ENCODE measurements at places on chromosomes 1 and 21.

DNA sequence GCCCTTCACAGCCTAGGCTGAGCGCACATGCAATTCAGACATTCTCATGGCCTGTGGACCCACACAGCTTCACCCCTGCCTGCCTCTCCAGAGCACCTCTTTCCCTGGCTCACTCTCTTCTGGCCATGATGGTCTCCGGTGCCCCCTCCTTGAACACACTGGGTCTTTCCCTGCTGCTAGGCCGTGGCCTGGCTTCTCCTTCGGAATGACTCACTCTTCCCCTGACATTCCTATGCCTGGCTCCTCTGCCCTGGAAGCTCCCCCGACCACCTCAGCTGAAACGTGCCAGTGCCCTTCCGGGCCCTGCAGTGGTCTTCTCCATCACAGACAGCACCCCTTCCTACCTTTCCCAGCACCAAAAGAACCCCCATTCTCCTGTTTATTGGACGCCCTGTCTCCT is 28.3 kb downstream of the EPHA8 start:
- DNase-seq = no peak

DNA sequence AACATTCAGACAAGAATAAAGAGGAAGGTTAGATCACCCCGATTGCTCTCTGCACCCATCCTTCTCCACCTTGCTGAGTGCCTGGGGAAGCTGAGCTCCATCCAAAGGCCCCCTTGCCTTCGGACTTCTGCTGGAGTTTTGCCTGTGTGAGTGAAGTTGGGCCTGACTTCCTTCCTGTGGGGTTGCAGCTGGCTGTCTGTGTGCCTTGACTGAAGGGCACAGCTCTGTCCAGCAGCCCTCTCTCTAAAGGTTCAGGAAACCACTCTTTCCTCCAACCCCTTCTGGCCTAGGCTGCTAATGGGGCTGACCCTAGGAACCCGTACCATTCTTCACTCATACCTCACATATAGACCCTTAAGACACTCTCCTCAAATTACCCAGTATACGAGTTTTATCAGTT is 173.4 kb upstream of the HMCN1 start:
- no peak for DNase-seq

- DNase-seq = no peak
Observed at GRCh38 chr1:156214024-156214748, 1.4 kb downstream of the PMF1 start.

GRCh38 chr1:119331915-119332314 is 36.7 kb upstream of the HAO2 start:
- no peak for DNase-seq

GRCh38 chr1:213418268-213419071 is 367.4 kb downstream of the RPS6KC1 start:
- no peak for DNase-seq

DNA sequence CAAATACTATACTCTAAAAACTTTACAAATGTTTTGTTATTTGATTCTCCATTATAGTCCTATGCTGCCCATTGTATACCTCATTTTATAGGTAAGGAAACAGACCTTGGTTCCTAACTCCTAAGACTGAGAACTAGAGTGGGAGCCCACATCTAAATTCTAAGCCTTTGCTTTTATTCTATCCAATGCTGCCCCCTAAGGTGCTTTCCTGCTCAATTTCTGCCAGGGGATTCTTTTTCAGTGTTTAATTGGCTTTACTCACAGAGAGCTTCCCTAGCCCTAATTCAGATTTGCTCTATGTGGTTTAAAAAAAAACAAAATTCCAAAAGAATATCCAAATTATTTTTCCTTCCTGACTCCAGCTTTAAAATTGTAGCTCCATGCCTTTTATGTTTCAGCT is 64.5 kb downstream of the KIF14 start:
- DNase-seq = peak; percentile 23

- no peak for DNase-seq
Observed at GRCh38 chr1:201422436-201423030, 1.0 kb upstream of the TNNI1 start.

- no peak for DNase-seq
Observed at GRCh38 chr1:150534002-150534401, 15.2 kb upstream of the ADAMTSL4 start.

DNA sequence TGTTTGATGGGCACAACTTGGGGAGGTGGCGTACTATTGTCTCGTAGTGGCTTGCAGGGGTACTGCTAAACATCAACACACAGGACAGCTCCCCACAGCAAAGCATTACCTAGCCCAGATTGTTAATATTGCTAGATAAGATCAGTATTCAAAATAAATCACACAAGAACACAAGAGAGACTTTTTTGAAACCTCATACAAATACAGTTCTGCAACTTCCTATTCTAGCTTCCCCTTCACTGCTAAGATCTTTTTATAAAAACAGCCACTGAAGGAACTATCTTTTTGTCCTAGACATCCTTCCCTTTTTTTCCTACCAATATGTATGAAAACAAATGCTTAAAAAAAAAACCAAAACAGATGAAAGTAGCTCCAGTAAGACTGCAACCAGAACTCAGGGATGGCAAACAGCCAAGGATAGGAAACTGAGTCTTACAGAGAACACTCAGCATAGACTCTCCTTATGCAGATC is 137.8 kb upstream of the KRTAP19-8 start:
- DNase-seq = no peak

- no peak for DNase-seq
Observed at GRCh38 chr1:23217421-23218115, at the start of gene HTR1D. HTR1D (minus strand) TSS chr1:23217502; CDS start chr1:23194219, 23,283 bp downstream.

DNA sequence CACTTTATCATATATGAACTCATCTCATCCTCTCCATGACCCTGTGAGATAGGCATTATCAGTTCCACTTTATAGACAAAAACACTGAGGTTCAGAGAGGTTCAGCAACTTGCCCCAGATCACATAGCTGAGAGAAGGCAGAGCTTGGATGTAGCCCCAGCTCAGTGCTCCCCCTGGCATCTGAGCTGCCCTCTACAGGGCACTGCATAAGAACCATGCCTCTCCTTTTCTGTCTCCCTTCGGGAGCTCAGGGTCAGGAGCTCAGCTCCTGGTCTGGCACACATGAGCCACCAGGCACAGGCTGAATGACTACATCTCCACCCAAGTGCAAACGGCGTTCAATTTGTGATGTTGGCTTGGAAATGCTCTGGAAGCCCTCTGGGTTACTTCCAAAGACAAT is 16.9 kb downstream of the RAB7B start:
- peak; percentile 53 for DNase-seq

- no peak for DNase-seq
Observed at GRCh38 chr1:232841823-232842565, 36.8 kb downstream of the MAP10 start.

DNA sequence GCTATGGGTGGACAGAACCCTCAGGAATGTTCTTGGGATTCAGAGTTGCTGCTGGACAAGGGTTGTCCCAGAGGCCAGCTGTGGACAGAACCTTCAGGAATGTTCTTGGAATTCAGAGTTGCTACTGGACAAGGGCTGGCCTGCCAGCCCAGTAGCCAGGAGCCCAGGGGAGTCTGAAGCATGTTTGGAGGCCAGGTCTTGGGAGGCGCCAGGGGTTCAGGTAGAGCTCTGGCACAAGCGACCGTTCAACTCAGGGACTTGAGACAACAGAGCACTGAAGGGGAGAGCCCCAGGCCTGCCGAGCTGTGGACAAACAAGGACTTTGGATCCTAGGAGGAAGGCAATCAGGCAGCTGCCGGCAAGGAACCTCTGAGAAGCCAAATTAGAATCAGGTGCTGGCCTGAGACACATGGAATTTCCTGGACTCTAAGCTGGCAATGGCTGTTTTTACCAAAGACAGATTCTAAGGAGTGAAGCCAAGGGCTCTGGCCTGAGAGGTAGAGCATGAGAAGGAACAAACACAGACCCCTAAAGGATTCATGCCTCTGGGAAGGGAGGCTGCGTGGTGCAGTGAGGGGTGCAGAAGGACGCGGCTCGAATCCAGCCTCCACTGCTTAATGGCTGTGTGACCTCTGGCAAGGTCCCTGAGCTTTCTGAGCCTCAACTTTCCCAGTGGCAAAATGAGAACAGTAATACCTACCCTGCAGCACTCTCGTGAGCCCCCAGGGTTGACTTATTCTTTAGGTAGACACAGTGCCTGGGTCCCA is 13.4 kb downstream of the PLA2G5 start:
- DNase-seq = no peak

DNA sequence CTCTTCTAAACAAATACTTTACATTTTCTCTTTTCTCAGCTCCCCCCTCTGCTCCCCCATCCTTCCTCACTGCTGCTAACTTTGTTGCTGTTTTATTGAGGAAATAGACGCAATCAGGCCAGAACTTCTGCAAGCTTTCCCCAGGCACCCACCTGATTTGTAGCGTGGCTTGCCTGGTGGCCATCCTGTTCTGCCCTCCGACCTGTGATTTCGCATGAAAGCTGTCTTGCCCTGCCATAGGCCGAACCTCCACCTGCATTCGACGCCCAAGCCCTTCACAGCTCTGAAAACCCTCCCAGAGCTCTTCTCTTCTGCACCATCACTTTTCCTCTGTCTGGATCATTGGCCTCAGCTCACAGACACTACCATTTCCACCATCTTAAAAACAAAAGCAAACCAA is 100.6 kb downstream of the PLPP3 start:
- no peak for DNase-seq

DNA sequence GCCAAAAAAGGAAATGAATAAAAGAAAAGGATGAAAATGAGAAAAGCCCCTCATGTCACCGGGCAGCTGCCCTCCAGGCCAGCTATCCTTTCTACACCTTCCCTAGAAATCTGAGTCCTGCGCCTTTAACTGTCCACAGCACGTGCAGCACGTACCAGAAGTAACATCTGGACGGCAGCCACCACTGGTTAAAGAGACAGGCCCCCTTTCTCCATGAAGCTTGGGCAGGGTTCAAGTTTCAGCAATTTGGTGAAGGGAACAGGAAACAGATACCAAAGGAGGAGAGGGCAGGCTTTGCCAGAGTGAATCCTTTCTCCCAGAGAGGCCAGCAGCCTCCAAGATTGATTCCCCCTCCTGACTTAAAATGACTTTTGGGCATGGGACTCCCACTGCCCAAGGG is 3.6 kb upstream of the KIAA2013 start:
- DNase-seq = no peak

- no peak for DNase-seq
Observed at GRCh38 chr1:110596312-110596711, 9.8 kb downstream of the KCNA2 start.

DNA sequence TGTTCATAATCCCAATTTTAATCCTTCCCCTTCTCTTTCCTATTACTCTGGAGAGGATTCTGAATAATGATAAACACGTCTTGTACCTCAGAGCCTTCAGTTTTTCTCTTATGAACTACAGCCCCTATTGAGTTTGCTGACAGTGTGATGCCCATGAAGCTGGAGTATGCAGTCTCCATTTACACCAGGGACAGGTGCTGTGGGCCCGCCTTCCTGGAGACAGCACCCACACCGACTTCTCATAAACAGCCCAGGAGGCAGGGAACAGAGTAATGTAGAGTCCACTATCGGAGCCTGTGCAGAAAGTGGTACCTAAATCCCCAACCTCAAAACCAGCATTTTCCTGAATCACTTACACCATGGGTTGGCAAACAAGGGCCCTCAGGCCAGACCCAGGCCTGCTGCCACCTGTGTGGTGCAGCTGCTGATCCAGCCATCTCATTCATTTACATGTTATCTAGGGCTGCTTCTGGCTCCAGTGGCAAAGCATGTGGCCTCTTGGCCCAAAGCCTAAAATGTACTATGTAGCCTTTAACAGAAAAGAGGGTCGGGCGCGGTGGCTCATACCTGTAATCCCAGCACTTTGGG is 95.1 kb upstream of the KRTAP19-8 start:
- no peak for DNase-seq

- DNase-seq = no peak
Observed at GRCh38 chr1:52238887-52239707, 97.2 kb downstream of the ZFYVE9 start.

- DNase-seq = no peak
Observed at GRCh38 chr1:211630236-211631081, 45.0 kb downstream of the NEK2 start.

DNA sequence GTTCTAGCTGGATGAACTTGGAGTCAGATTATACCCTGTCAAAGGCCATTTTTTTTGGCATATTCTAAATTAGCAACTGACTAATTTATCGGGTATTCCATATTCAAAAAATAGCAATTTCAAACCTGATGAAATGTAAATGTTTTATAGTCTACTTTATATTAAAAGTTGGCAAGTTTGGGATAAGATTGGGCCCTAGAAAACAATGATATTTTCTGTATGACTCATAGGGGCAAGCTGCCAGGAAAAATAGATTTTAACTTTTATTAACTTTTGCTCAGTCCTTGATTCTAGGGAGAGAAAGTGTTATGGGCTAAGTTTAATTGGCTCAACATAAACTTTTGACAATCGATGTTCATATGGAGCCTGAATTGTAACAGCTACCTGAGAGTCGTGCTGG is 576.9 kb upstream of the B3GALT2 start:
- no peak for DNase-seq

DNA sequence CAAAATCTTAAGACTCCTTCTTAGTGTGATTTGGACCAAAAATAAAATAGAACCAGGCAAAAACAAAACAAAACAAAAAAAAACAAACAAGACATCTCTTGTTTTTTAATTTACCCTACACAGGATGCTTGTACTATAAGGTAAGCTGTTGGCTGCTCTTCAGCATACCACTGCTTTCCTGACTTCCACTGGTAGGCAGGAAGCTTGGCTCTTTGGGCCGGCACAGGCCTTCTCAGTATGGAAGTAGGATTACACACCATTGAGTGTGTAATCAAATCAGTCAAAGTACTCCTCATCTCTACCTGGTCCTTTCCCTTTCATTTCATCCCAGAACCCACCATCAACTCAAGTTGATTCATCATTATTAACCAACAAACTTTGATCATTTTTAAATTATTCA is 61.9 kb upstream of the RGS1 start:
- no peak for DNase-seq

DNA sequence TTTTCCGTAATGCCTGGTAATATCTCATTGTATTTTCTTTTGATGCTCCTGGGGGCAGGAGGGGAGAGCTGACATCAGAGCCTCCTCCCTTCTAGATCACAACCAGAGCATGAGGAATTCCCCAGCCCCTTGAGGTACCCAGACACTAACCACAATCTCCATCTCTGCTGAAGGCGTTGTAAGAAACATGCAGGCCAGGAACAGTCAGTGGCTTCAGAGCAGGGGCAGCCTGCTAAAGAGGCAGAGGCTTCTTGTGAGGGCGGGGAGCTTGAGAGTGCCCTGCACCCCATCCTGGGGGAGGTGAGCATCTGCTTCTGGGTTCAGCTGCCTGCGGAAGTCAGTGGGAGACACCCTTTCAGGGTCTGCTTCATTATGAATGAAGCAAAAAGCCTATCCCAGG is 19.0 kb downstream of the MAPKAPK2 start:
- DNase-seq = no peak

GRCh38 chr1:6445062-6445763 is 20.6 kb downstream of the ESPN start:
- peak; percentile 39 for DNase-seq
